ENCODE measurements at places on chromosomes 6 and 20. TPM values are rescaled to one million over a fixed set of nuclear protein-coding genes. Genes with fewer than 3 reads are reported as not detected.

Gene SIRPB2
- total RNA-seq, result 5.4 TPM

DNA sequence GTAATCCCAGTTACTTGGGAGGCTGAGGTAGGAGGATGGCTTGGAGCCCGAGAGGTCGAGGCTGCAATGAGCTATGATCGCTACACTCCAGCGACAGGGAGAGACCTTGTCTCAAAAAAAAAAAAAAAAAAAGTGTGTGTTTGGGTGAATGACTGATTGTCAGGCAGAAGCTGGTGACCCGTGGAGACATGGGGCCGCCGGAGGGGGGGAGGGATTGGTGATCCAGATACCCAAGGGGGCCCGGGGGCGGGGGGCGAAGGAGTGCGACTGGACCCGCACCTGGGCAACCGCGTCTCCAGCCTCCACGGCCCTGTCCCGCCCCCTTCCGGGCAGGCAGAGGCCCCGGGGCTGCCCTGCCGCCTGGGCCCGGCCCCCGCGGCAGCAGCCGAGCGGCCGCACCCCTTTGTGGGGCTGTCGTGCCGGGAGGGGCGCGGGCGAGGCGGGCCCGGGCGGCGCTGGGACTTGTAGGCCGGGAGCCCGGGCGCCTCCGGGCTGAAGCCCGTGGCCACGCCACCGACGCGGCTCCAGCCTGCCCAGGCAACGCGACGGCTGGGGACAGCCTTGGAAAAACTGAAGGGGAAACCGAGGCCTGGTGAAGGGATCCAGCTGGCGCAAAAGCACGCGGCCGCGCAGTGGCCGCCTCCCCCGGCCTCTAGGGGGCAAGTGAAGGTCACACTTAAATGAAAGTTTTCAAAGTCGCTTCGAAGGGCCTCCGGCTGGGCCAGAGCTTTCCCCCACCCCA, 2.1 kb upstream of the RBM38 start:
- DNase-seq, result peak; percentile 87

GRCh38 chr20:36384022-36384619, 78.0 kb downstream of the DLGAP4 start:
- DNase-seq, result no peak

GRCh38 chr6:31396422-31397152, 6.8 kb upstream of the MICA start:
- peak; percentile 81 for DNase-seq

Gene TXLNB
- 52.4 TPM for total RNA-seq

Gene ZKSCAN4
- total RNA-seq, result 3.1 TPM

Gene TRAPPC3L
- total RNA-seq, result 0.24 TPM

DNA sequence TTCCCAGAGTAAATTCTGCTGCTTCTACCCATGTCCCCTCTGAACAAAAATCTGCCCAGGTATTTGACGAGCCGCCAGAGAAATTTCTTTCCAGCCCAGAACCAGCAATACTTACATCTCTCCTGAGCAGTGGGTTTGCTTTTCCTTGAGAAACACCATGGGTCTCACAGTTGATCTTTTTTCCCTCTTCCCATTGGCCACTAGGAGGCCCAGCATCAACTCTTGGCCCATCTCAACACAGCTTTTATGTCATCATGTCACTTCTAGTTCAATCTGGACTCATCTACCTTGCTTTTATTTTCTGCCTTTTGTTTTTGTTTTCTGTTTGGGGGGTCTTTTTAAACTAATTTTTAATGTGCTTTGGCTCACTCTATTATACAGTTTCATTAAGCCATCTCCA, 18.8 kb downstream of the MAFB start:
- DNase-seq, result no peak

GRCh38 chr6:47235964-47236760, 73.5 kb downstream of the TNFRSF21 start:
- DNase-seq, result peak; percentile 40

Data from left cardiac atrium (tissue), 4 donors.